ENCODE measurements at places on chromosomes 5 and 9.
A peak's percentile ranks its signal among the peaks of the same experiment; 100 is the strongest.

- DNase-seq: no peak
These were observed 5.8 kb upstream of the FCN1 start for GRCh38 chr9:134923466-134923865.

DNA sequence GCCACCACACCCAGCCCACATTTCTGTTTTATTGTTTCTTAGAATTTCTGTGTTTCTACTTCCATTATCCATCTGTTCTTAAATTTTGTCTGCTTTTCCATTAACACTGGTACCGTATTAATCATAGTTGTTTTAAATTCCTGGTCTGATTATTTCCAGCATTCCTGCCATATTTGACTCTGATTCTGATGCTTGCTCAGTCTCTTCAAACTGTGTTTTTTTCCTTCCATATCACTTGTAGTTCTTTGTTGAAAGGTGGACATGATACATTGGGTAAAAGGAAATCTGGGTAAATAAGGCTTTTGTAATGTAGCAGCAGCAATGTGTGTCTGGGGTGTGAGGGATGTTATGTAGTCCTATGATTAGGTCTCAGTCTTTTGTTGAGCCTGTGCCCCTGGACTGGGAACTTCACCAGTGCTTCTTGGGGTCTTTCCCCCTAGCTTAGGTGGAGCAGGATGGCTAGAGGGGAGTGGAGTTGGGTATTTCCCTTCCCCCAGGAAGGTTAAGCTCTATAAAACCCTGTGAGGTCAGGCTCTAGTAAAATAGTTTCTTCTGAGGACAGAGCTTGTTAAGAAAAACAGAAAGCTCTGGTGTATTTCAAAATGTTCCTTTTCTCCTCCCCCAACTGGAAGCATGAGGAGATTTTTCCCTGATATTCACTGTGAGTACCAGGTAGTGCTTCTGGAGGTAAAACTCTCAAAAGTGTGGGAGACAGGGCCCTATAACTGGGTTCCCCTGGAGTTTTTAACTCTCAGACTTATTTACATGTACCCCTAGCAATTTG, 10.1 kb upstream of the TMOD1 start:
- no peak for DNase-seq

DNA sequence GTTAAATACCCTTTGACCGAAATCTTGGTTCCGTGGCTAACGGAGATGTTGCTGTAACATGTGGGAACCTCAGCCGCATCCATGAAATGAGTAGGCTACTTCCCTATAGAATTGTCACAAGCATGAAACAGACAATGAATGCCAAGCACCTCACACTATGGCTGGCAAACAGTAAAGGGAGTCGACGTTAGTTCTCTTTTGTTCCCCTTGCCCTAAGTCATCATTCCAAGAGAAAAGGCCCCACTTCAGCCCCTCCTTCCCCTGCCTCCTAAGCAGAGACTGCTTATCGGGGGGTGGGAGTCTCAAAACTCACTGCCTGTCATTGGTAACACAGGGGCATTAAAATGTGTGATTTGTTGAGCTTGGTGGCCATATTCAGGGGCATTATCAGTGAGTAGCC, 159.6 kb downstream of the MAPKAP1 start:
- no peak for DNase-seq

DNA sequence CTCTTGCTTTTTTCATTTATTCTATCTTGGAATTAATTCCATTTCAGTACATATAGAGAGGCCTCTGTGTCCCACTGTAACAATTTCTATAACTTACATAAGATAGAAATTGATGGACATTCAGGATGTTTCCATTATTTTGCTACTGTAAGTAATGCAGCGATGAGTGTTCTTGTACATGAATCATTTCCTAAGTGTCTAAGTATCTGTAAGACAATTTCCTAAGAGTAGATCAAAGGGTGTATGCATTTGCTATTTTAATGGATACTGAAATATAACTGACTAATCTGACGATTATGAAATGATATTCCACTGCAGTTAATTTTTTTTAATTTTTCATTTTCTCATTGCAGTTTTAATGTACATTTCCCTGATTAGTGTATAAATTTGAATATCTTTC, 23.0 kb upstream of the RBM22 start:
- DNase-seq: peak; percentile 37

GRCh38 chr9:120369608-120370220, 210.3 kb downstream of the CDK5RAP2 start:
- DNase-seq: no peak

DNA sequence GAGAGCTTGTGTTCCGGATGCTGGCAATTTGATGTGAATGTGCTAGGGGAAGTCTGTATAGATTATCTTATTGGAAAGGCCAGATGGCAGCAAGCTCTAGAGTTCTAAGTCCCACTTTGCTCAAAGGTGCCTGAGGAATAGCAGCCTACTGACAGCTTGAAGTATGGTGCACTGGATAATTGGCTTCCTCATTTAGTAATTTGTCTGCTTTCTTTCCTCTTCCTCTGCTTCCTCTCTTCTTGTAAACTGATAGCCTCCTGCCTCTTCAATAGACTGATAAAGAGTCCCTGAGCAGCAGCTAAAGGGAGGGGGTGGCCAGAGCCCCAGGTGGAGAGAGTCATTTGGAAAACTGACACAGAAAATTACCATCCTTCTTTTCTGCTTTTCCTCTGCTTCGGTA, 177.3 kb downstream of the FGF1 start:
- DNase-seq: no peak

DNA sequence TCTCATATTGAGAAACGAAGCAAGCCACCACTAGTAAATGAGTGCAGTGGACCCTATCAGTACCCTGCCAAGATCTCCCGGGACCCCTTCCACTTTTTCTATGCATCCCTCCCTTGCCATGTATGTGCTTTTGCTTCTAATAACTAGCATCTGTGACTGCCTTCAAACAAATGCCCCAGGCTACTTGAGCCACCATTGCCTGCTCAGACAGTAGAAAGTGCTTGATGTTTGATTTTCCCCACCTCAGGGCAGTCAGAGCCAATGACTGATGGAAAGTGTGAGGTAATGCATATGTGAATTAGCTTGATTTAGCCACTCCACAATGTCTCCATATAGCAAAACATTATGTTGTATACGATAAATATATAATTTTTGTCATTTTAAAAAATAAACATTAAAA, 797.3 kb upstream of the ACO1 start:
- no peak for DNase-seq

DNA sequence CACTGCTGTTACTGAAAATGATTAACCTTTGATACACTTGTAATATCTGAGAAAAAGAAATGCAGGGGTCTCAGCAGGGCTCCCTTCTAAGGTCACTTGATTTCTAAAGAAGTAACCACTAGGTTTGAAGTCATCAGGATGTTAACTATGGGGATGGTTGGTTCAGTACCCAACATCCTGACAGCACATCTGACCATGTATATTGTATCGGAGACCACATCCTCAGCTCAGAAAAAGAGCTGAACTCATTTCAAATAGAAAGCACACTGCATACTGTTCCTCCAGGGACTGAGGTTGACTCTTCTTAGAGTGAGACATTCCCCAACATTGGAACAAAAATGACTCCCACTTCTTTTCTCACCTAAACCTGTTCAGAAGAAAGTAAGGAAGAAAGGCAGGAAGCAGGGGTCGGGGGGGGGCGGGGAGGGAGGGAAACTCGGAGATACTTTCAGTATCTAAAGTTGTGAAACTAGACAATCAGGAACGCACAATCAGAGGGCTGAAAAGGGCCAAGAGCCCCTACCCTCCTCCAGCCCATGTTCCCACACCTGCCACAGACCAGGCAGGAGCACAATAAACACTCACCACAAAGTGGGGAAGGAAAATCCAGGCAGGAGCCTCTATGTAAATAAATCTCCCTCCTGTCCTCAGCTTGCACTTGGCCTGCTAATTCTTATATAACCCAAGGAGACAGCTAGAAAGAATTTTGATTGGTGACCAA, 730 bp upstream of the GZMA start:
- DNase-seq: no peak

GRCh38 chr5:177328545-177329231, 17.0 kb upstream of the MXD3 start:
- DNase-seq: no peak

DNA sequence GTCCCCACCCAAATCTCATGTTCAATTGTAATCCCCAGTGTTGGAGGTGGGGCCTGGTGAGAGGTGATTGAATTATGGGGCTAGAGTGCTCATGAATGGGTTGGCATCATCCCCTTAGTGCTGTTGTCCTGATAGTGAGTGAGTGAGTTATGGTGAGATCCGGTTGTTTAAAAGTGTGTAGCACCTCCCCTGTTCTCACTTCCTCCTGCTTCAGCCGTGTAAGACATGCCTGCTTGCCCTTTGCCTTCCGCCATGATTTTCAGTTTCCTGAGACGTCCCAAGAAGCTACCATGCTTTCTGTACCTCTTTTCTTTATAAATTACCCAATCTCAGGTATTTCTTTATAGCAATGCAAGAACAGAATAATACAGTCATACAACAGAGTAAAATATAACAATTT, 742 bp upstream of the LECT2 start:
- DNase-seq: no peak

DNA sequence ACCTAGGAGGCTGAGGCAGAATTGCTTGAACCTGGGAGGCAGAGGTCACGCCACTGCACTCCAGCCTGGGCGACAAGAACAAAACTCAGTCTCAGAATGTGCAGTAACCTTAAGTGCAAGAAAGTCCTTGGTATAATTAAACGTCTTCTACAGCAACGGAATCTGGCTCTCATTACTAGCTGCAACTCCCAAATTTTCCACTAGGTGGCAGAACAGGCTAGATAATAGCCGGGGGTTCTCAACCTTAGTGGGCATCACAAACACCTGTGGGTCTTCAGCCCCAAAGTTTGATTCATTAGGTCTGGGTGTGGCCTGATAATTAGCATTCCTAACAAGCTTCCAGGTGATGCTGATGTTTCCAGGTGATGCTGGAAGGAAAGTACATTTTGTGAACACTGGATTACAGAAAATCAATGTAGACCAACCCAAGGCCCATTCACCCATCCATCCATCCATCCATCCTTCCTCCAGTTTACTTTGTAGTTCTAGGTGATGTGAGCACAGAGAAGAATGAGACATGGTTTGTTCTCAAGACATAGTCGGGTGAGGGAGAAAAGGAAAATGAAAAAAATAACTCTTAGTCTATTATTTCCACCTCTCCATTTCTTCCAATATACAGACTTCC, 37.3 kb downstream of the FBXW2 start:
- peak; percentile 43 for DNase-seq

DNA sequence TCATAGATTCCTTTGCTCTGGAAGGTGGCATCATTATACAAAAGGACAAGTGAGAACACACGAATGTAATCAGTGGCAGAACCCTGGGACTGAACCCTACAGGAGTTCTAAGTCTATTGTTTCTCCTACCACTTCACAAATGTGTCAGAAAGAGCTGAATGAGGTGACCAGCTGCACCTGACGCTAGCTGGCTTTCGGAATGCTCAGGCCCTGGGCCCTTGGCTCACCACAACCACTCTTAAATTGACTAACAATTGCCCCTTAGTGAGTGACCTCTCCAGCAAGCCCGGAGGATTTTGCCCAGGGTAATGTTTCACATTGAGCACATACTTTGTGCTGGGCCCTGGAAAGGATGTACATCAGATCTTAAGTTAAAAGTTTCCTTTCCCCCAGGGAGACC, 41.2 kb upstream of the ABCA1 start:
- DNase-seq: no peak

DNA sequence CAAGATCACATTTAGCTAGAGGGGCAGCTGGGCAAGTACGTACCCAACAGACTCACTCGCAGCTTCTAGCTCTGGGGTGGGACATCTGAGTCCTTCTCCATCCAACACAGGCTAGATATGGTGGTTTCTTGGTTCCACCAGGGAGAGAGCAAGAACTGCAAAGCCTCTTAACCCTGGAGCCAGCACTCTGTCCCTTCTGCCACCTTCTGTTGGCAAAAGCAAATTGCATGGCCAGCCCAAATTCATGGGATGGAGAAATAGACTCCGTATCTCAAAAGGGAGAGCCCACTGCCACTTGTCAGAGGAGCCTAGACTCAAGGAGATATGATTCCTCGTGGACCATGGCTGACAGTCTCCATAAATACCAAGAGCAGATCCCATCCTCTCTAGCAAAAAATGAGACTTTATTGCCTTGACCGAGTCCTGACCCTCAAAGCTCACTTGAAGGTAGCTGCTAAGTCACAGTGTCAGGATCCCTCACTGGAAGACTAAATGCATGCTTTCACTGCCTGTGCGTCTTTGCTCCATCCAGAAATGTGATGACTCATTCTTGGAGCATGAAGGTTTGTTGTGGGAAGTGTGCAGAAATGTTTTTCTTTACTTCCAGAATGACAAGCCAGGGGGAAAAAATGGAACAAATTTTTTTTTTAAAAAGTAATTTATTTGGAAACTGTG, 28.8 kb upstream of the ROR2 start:
- DNase-seq: peak; percentile 37

GRCh38 chr5:81856948-81857928, 106.3 kb upstream of the SSBP2 start:
- DNase-seq: no peak

DNA sequence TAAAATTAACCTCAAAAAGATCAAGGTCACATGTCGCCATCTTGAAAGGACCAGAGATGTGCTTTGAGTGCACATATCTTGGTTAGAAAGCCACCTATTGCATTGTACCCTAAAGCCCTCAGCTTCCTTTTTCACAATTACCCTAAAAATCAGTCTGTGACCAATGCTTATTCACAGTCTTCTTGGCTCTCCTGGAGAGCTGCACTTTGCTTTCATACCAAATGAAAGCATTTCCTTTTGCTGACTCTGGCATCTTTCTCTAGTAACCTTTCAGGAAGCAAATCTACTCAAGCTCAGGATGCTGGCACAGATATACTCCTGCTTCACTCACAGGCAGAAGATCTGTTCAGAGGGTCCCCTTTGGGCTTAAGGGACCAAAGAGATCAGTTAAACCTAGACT, 160.7 kb upstream of the PUM3 start:
- DNase-seq: no peak

DNA sequence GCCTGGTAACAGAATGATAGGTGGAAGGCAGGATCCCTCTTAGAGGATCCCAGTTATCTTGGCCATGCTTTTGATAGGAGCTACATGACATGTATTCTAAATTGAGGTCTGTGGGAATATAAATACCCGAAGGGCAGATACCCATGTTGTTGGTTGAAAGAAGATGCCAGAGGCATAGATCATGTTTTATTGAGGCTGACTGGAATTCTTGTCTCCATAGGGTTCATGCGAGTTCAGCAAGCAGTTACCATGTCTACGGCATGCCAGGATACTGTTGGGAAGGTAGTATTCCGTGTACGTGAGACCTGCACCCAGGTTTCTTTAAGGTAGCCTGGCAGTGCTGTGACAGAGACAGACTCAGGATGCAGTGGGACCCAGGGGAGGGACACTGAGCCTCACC, 230.7 kb downstream of the NR3C1 start:
- no peak for DNase-seq

- no peak for DNase-seq
These were observed 16.9 kb upstream of the FBP1 start for GRCh38 chr9:94656200-94656599.

DNA sequence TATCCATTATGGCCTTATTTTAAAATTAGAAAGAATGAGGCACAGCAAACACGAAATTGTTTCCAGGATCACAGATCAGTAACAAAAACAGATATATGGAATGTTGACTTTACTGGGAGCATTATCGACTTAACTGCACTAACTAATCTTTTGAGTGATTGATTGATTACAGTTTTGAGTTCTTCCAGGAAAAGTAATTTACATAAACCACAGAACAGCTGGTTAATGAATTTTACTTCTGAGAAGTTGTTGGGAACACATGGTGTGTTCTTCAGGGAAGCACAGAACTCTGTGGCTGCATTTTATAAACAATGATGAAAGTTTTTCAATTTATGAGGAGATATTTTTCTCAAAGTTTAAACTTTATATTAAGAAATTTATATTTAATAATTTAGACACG, 802.4 kb upstream of the ACO1 start:
- no peak for DNase-seq

- DNase-seq: no peak
These were observed 56.7 kb downstream of the TLE1 start for GRCh38 chr9:81632599-81632998.
